Adrenal gland (tissue), 19 donors: ENCODE measurements at places on chromosomes 6 and 20. TPM values are rescaled to one million over a fixed set of nuclear protein-coding genes. Genes with fewer than 3 reads are reported as not detected.

GRCh38 chr20:49529470-49529869, 38.5 kb downstream of the PTGIS start:
- no peak for DNase-seq
- no peaks in the 10 kb centered on the region for H3K27me3 ChIP-seq
- no peak overlapping the region for H3K4me3 ChIP-seq
- H3K4me1 ChIP-seq = no peaks in the 10 kb centered on the region
- H3K36me3 ChIP-seq = no peaks in the 10 kb centered on the region
- no peak overlapping the region for H3K27ac ChIP-seq

GRCh38 chr6:90689172-90689571, 102.3 kb upstream of the MAP3K7 start:
- no peak overlapping the region for H3K27ac ChIP-seq
- DNase-seq = no peak
- H3K27me3 ChIP-seq = no peaks in the 10 kb centered on the region
- no peak overlapping the region for H3K4me3 ChIP-seq

DNA sequence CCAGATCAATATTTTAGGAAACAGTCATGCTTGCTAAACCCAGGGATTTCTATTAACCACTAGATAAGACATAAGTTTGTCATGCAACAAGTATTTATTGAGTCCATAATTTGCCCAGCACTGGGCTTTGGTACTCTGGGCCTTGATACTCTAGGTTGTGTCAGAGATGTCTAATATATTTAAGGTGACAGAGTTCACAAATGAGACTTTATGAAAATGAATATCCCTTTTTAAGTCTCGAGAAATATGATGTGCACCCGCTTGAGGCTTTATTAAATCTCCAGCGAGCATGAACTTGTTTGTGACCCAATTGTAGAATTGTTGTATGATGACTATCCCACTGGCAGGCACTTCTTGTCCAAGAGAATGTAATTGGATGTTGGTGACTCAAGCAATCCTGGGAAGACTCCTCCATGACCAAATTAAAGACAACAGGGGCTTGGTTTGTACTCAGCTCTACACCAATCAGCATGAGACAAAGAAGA, 109.2 kb downstream of the ESR1 start:
- no peaks in the 10 kb centered on the region for H3K4me1 ChIP-seq
- H3K4me3 ChIP-seq = no peak overlapping the region
- H3K27me3 ChIP-seq = no peaks in the 10 kb centered on the region
- no peaks in the 10 kb centered on the region for H3K36me3 ChIP-seq
- no peak overlapping the region for H3K27ac ChIP-seq

GRCh38 chr6:39224011-39224410, 5.3 kb downstream of the KCNK5 start:
- H3K4me3 ChIP-seq = no peak overlapping the region
- no peak overlapping the region for H3K27ac ChIP-seq
- H3K27me3 ChIP-seq = peaks cover 7% of the 10 kb centered on the region
- H3K4me1 ChIP-seq = peaks cover 8% of the 10 kb centered on the region

EMILIN3 gene
- total RNA-seq = 4.1 TPM

ATP6V1G2 gene
- total RNA-seq = 2.5 TPM

NDRG3 gene
- total RNA-seq = 69.3 TPM

DNA sequence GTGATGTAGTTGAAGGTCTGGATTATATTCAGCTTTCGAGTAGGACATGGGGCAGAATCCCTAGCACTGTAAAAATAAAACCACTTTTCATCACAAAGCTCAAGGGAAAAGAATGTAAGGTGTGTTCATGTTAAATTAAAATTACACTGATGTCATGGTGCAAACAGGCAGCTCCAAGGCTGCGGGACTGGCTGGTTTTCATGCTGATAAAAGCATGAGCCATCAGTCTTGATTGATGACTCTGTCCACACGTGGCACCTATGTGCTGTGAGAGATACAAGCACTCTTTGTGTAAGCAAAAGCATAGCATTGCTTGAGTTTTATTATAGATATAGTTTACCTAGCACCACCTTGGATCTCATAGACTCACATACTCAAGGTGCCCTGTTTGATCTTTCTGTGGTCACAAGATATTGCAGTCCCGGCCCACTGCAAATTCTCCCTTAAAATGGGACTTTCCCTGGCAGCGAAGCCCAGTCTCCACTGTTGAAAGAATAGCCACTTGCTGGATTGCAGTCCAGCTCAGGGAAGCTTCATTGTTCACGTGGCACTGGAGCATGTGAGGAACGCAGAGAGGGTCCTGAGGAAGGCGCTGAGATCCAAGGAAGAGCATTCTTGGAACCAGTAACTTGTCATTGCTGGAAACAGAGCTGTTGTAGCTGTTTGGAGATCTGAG, 90.6 kb downstream of the TIAM2 start:
- no peaks in the 10 kb centered on the region for H3K27me3 ChIP-seq
- no peaks in the 10 kb centered on the region for H3K36me3 ChIP-seq
- DNase-seq = peak; percentile 69
- peaks cover 10% of the 10 kb centered on the region for H3K4me1 ChIP-seq

CDC5L gene
- total RNA-seq = 17.5 TPM

- H3K4me3 ChIP-seq = no peak overlapping the region
- no peak overlapping the region for H3K27ac ChIP-seq
- no peaks in the 10 kb centered on the region for H3K36me3 ChIP-seq
- H3K27me3 ChIP-seq = no peaks in the 10 kb centered on the region
- no peaks in the 10 kb centered on the region for H3K4me1 ChIP-seq
Measured at GRCh38 chr20:11120431-11120830, 446.6 kb upstream of the JAG1 start.

ANKRD66 gene
- not detected for total RNA-seq
